ENCODE measurements at places on chromosomes 11 and 22. TPM values are rescaled to one million over a fixed set of nuclear protein-coding genes. Genes with fewer than 3 reads are reported as not detected.
A peak's percentile ranks its signal among the peaks of the same experiment; 100 is the strongest.

DNA sequence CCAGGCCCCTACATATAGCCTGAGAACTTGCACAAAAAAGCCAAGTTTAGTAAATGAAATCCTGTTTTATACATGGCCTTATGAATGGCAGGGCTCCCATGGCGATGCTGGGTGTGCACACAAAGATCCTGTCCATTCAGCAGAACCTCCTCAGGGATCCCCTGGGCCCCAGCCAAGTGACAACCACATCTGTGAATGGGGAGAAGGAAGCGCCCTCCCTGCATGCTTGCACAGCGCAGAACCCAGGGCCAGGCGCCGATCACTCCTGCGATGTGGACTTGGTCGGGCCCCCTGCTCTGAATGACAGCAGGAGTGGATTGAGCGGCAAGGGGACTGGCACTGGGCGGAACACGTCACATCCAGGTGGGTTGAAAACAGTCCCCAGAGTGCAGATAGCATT, 4.5 kb upstream of the CDC42EP2 start:
- DNase-seq, result no peak

GRCh38 chr11:116791002-116791812, 472 bp downstream of the APOA5 start:
- DNase-seq, result peak; percentile 86

GRCh38 chr11:125446279-125446678, 49.8 kb downstream of the FEZ1 start:
- DNase-seq, result no peak

GRCh38 chr11:1042626-1043562, 6.4 kb upstream of the MUC6 start:
- no peak for DNase-seq

The HEPHL1 gene
- 0.05 TPM for total RNA-seq

- no peak for DNase-seq
Measured at GRCh38 chr11:78415338-78415737, 2.3 kb downstream of the GAB2 start.

The TRIM49 gene
- not detected for total RNA-seq

DNA sequence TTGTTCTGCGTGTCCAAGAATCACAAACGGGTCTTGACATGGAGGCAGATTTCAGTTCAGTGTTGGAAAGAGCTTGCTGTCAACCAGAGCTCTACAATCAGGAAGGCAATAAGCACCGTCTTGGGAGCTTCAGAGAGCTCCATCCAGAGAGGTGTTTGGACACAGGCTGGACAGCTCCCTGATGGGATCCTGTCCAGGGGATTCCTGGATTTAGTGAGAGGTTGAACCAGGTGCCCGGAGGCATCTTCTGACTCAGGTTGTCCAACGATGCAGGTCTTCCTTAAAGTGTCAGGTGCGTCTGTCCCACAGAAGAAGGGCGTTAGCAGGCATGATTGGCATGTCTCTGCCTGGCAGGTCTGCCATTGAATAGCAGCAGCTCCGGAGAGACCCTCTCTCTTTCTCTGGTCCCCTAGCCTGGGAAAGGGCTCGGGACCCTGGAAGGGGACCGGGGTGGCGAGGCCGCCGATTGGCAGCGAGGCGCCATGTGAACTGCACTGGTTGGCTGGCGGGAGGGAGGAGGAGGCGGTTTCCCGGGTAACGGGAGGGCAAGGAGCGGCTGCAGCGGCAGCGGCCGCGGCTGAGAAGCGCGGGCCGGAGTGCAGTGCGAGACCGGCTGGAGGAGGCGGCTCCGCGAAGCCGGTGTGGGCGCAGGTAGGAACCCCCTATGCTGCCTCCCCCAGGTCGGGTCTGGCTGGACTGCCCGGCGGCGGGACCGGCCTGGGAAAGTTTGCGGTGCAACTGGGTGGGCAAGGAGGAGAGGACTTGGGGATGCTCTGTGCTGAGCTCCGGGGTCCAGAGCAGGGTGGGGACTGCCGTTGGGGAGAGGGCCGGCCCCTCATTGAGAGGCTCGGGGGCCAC, 104.1 kb upstream of the E2F8 start:
- peak; percentile 76 for DNase-seq

DNA sequence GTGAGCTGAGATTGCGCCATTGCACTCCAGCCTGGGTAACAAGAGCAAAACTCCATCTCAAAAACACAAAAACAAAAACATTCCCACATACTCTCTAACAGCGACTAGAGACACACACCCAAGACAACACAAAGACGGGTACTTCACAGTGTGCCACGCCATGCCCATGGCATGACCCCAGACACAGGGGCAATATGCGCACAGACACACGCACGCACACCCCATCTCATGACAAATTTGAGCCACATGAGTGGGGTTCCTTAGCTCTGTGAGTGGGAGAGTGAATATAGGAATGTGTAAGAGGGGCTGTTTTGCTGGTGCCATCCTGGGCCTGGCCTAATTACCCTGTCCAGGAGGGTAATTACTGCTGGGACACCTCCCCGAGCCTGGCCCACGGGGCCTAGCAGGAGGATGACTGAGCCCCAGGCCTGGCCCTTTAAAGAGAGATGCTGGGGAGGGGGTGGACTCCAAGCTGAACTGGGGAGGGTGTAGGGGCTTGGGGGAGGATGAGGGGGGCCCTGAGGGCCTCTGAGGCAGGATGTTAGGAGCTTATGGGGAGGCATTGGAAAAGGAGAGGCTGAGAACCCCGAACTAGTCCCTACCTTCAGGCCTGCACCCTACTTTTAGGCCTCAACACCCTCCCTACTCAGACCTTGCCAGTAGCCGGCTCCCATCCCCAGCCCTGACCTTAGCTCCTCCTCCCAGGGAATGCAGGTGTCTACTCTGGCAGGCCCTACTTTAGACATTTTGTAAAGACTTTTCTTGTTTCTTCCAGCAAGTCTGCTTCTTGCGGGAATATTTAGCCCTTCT, 1.5 kb downstream of the LTBP3 start:
- no peak for DNase-seq

The FBXO7 gene
- 122 TPM for total RNA-seq

- DNase-seq, result no peak
Measured at GRCh38 chr11:33706546-33706945, 5.9 kb upstream of the C11orf91 start.

GRCh38 chr22:46315976-46316375, 19.3 kb downstream of the GTSE1 start:
- no peak for DNase-seq

- DNase-seq, result no peak
Measured at GRCh38 chr11:43989162-43989981, 46.9 kb downstream of the C11orf96 start.

DNA sequence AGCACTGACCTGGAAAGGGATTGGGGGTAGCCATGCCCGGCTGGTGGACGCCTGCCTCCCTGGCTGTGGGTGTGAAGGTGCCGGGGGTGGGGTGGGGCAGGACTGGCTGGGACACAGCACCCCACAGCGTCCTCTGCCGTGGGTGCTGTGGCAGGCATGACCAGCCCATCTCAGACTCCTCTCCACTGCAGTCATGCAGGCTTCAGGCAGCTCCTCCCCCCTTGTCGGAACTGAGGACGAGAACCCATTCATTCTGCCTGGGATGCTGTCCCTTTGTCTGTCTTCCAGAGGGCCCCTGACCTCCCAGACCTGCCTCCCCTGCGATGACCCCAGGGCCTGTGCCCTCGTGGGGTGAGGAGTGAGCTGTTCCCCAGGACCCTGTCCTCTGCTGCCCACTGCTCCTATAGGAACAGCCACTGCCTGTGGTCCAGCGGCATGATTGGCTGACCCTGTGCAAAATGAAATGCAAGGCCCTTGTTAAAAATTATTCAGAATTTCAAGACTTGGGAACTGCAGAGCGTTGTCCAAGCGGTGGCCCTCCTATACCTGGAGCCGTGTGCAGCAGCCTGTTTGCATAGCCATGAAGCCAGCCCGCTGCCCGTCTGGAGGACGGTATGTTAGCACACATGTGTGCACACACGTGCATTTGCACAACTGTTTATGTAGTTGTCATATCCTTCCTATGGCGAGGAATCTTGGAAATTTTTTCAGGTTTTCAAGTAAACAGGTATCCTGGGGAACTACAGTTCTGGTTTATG, 1122.3 kb downstream of the BRD1 start:
- DNase-seq, result no peak

DNA sequence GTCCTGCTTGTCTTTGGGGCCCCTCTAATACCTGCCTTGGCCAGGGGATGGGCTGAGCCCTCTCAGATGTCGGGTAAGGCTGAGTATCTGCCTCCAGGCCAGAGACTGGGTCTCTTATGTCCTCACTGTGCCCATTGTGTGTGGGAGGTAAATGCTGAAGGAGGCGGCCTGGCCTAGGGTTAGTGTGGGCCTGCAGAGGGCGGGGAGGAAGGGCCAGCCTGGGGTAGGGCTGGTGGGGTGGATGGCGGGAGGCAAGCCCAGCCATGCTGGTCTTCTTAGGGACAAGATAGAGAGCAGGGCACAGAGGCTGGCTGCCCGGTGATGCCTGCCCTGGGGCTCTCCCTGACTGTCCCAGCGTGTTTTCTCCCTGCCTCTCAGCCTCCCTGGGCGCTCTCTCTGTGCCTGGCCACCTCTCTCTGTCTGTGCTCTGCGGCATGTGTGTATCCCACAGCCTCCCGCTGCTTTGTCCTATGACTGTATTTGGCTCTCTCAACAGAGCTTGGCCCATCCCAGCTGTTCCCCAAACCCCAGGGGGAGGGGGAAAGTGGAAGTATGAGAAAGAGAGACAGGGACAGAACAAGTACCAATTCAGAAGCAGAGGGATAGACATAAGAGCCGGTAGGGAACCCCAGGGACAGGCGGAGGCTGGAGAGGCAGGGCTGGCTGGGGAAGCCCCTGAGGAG, 57.0 kb downstream of the PDE2A start:
- no peak for DNase-seq

- DNase-seq, result peak; percentile 85
Measured at GRCh38 chr11:123301696-123302400, 106.8 kb upstream of the CLMP start.

GRCh38 chr11:91459840-91460239, 764.8 kb upstream of the FAT3 start:
- DNase-seq, result no peak

GRCh38 chr11:69520186-69520916, 38.9 kb downstream of the LINC01488 start:
- DNase-seq, result no peak

GRCh38 chr11:93089474-93090102, 108.2 kb downstream of the SLC36A4 start:
- DNase-seq, result no peak

All from type B pancreatic cell (in vitro differentiated cells).